ENCODE measurements at places on chromosomes 2 and 18.

DNA sequence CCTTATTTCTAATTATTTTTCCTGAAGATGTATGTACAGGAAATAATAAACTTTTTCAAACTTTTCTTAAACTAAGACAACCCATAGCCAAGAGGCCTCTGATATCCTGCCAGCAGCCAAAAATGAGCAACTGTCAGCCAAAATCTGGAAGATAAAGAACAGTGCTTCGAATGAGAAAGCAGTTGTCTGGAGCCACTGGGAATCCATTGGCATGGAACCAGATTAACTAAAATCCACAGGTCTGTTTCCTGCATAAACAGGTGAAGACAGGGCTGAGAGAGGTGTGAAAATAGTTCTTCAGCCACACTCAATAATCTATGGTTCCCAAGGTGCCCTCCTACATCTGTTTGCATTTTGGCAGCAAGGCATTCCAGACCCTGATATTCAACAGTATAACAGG, 1076.7 kb upstream of the PIK3C3 start:
- no peak for DNase-seq

DNA sequence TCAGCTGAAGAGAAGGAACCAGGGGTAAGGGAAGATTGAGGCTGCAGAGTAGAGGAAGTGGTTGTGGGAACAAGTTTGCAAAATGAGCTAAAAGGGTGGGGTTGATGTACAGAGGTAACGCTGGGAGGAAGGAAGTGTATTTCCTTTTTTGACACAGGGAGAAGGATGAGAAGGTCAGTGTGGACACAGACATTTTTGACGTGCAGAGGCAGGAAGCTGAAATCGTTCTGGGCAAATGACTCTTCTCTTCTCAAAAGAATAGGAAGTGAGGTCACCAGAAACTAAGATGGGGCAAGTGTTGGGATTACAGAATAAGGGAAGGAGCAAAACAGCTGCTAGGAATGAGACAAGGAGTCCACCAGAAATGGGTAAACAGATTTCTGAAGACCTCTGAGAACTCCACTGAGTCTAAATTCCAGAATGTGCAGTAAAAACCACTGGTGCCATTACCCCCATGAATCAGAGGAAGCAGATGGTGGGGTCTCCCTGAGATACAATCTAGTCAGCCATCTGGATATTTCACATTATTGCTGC, 20.0 kb upstream of the RNF149 start:
- DNase-seq = no peak

GRCh38 chr18:3603421-3604234, 153.7 kb downstream of the TGIF1 start:
- DNase-seq = no peak

DNA sequence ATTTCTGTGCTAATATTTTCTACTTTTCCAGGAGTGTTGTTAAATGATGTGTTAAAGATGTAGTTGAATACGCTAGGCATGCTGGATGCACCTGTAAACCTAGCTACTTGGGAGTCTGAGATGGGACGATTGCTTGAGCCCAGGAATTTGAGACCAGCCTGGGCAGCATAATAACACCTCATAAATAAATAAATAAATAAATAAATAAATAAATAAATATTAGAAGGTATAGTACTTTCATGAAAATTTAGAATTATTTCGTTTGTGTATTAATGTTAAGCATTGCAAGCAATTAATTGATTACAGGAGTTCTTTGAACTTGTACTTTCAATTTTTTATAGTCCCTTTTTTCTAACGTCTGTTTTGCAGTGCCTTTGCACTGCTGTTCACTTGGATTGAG, 137.2 kb downstream of the ATP9B start:
- no peak for DNase-seq

DNA sequence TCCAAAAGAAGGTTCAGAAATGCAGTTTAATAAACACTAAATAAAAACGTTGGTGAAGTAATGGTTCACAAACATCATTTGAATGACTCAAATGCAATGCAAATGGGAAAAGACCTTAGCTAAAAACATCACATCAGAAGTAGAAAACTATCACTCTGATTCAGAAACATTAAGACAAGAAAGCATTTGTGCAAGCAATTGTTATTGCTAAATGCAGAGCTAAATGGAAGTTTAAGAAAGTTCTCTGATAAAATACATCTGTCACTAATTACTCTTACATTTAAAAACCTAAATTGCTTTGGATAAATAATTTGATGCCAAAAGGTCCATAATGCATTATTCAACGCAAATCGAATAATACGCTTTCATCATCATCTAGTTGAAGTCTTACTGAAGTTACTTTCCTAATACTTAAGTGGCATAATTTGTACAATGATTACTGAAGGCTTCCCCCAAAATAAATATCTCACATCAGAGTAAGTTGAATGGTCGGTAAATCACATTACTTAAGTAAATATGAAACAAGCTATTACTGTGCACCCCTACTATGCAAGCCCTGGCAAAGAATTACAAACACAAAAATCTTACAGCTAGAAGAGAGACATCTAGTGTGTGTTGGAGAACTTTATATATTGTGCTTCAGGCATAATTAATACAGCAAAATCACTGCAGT, 105.7 kb upstream of the KCTD1 start:
- no peak for DNase-seq

DNA sequence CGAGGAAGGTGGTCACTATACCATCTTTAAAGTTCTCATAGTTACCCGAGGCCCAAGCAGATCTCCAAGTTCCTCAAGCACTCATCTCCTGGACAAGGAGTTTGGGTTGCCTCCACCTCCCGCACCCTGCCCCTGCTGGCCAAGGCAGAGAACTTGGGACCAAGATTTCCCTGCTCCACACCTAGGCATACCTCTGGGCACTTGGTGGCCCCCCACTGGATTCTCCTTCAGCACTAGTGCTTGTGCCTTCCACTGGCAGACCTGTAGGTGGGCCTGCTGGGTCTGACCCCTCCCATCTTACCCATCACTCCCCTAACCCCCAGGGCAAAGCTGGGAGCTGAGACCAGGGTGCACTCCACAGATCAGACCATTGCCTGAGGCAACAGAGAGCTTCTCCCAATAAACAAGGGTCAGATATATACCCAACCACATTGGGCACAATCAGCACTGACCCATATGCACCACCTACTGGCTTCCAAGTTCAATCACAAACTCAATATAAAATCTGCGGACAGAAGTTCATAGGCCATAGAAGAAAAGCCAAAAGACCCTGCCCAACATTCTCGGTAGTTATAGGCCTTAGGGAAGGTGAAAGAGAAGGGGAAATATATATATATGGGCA, 244.2 kb downstream of the EXOC6B start:
- no peak for DNase-seq

- DNase-seq = no peak
Observed at GRCh38 chr2:206488053-206488452, 44.7 kb downstream of the ADAM23 start.

GRCh38 chr2:181895818-181896217, 4.3 kb downstream of the ITPRID2 start:
- no peak for DNase-seq

DNA sequence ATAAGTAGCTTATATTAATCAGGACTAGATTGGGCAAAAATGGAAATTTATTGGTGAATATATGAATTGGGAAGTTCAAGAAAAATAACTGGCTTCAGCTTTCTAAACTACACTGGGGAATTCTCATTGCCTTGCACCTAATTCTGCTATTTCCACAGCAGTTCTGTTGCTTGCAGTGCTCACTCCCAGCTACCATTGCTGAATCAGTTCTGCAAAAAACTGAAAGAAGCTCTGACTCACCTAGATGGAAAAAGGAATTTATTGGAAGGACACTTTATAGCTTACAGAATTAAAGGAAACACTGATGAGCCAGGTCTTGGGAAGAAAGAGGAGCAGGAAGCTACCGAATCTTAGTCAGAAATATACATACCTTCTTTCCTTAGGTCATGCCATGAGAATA, 60.3 kb upstream of the ACVR1 start:
- no peak for DNase-seq

DNA sequence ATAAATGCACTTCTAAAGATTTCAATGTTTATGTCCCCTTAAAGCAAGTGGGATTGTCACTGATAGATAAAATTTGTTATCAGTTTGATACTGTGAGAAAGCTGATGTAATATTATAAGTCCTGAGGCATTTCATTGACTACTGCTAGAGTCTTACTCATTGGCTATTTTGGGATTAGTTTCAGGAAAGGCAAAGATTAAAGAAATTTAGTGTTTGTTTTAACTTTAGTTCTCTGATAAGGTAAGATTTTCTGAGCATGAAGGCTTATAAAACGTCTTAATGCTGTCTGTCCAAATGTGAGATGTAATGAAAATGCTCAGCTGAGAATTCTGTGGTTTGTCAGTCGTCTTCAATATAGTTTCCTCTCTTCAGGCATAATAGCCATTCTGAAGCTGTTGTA, 886.4 kb upstream of the CDH2 start:
- DNase-seq = no peak

- DNase-seq = no peak
Observed at GRCh38 chr2:180368881-180369280, 361.8 kb upstream of the CWC22 start.

DNA sequence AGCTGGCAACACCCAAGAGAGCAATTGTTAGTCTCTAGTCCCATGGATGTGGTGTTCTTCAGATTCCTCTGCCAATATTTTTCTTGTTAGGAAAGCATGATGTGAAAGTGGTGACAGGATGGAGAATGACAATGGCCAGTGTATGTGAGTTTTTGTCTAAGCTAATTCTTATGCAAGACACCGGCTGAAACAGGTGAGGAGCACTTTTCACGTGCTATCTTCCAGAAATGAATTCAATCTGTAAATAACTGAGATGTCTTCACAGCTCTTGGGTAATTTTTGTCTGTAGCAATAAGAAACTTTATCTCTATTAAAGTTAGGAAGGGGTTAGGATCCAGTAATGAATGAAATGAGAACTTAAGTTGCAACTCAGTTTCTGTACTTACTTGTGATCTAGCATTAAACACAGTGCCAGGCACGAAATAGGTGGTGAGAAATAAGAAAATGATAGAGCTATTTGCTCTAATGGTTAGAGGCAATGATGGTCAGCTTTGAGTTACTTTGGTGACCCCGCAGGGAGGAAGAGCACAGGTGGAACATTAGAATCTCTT, 676 bp upstream of the AGPS start:
- no peak for DNase-seq

DNA sequence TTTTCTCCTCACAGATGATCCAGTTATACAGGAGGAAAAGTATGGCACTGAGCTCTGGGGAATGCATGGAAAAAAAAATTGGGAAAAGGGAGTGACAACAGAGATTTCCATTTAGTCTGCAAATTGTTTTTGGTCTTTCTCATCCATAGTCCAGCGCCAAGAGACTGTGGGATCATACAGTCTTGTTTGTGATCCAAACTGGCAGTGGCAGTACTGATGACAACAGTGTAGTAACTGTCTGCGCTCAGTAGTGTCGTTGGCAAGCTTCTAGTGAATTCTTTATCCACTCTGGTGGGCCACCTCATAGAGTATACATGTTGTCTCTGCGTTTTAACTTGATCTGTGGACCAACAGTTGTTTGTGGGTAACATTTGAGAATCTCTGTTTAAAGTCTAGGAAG, 37.9 kb downstream of the GALNT1 start:
- DNase-seq = no peak

DNA sequence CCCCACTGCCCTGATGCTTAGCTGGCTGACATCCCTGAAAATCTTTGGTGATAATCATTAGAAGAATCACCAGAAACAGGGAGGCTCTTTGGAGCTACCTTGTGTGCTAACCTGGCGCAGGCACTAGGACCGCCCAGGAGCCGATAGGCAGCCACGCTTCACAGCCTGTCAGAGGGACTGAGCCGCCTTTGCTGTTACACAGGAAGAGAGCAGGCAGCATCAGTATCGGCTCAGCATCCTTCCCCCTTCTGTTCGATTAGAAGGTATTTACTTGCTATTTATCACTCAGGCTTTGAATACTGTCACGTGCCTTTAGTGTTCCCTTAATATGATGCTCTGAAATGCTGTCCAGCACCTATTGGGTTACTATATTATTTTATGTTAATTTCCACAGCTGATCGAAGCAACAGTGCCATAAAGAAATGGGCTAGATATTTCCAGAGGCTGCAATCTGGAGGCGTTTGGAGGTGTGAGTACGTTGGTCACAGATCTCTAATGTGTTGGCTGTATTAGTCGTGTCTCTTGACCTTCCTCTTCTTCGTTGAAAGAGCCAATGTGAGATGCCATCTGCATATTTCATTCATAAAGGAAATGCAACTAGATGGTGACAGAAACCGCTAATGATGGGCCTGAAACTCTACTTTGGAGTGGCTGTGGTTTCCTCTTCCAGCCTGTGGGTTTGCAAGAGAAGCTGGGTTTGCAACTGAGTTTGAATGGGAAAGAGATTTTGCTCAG, 110.4 kb upstream of the RAB27B start:
- DNase-seq = no peak

DNA sequence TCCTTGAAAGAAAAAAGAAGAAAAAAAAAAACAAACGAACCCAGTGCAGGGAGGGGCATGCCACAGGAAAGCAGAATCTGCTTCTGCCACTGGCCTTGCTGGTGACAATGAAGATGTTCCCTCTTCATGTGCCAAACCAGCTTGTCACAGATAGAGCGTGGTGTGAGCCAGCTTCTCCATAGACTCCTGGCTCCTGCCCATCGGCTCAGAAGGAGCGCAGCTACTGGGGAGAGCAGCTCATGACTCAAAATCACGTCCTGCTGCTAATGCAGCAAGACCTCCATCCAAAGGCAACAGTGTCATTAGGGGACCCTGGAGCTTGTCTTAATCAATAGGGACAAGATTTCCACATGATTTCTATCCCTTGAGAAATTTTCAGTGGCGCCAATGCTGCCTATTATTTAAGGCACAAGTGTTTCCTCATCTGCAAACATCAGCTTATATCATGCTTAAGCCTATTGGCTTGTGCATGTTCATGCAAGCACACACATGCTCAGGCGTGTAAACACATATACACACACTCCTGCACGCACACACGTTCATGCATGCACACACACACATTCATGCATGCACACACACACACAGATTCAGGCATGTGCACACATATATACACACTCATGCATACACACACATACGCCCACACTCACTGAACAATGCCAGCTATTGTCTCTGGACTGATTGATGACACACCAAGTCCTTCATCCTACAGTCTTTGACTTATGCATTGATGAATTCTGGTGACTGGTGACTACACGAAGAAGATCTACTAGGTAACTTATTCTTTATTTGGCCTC, 682.0 kb upstream of the ID2 start:
- no peak for DNase-seq

Measured in tibial artery (tissue), 4 donors.